ENCODE measurements at places on chromosomes 5 and 9.

DNA sequence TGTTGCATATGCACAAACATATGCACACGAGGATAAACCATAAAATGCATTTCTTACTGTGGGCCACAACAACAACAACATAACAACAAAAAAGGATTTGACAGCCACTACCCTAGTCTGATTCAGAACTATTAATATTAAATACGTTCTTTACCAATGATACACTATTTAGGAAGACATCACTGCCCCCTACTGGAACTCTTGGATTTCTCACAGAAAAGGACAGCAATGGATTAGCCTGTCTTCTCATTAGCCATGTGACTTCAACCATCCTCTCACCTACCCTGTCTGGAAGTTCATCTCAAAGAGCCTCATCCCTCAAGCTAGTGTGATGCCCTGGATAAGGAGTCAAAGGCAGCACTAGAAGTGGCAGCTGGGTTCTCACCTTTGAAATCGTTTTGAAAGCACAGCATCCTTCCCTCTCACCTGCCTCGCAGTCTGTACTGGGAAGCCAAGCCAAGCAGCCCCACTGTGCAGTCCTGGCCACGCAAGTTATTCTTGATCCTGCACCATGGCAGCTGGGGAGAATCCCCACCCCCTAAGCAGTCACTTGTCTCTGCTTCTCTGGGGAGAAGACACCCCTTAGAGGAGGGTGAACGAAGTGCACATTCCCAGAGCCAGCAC lies 64.6 kb downstream of the SH3TC2 start:
- DNase-seq = peak; percentile 63

- no peak for DNase-seq
These were observed 14.8 kb downstream of the C5orf15 start for GRCh38 chr5:133953568-133954145.

GRCh38 chr5:57858905-57859304 lies 376.3 kb upstream of the ACTBL2 start:
- peak; percentile 16 for DNase-seq

GRCh38 chr5:32147236-32147635 lies 26.9 kb downstream of the GOLPH3 start:
- no peak for DNase-seq

DNA sequence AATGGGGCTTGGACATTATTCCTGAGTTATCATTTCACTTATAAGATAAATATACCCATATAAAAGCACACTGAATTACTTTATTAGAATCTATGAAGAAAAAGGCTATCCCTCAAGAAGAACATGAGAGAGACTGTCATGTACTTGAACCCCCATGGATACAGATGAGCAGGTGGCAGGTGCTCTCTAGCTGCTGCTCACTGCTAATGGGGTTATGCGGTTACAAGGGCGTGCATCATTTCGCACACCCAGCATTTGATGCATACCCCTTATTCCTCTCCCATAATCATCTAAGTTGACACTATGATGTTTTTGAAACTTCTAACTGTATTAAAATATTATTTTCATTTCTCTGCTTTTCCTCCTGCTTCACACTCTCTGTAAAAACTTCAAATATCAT lies 16.4 kb downstream of the ITK start:
- no peak for DNase-seq
